ENCODE measurements at places on chromosomes 7 and 10. TPM values are rescaled to one million over a fixed set of nuclear protein-coding genes. Genes with fewer than 3 reads are reported as not detected.

- no peak for DNase-seq
Observed at GRCh38 chr7:17492437-17492836, 194.0 kb downstream of the AHR start.

DNA sequence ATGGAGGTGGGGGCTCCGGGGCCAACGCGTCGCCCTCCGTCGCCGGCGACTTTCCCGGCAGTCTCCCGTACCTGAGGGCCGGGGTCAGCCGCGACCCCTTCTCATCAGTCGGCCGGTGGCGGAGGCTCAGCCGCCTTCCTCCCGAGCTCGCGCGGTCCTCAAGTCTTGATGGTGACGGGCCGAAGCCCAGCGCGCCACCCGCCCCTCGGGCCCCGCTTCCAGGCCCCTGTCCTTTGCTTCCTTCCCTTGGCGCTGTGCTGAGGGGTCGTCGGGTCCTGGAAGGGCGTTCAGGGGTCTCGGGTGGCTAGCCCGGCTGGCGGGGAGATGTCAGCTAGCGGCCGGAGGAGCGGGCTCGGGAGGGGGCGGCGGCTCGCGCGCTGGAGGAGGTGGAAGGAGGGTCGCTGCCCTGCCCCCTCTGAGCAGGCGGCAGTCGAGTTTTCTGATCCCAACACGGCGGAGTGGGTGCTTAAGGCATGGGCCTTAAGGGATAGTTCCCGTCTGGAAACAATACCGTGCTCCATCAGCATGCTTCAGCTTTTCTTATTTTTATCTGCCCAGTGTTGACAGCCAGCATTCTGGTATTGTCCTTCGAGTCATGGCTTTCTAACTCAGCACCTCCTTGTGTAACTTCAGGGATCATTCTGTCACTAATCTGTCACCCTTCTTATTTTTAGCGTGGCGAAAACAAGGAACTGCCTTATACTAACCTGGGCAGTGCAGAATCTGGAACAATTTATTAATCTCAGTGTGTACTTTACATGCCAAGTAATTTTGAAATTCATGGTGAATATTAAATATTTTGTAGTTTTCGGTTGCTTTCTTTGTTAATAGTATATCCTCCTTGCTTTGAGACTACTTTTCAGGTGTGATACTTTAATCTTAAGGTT is 748 bp downstream of the PHTF2 start:
- DNase-seq, result peak; percentile 22

DNA sequence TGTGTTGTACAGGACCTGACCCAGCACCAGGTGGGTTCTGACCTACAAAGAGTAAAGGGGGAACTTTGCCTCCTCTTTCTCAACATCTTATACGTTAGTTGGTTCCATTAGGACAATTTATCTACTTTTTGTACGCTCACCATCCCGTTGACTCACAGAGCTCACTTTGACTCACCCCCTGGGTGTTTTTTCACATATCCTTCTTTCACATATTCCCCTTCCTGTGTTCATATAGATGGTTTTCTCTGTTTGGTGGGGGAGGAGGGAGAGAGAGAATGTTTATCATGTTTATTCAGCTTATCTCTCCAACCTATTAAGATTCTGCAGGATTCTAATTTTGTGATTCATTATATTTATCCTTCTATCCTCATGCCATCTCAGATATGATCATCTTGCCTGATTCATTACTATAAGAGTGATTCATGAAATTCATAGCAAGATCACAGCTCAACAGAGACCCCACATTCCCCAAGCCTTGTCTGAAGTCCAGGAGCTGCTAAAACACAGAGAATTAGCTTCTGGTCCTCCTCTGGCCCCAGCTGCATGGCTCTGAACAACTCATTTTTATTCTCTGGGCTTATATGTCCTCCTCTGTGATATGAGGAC is 37.2 kb downstream of the PRSS2 start:
- no peak for DNase-seq

GRCh38 chr10:132726951-132727350 is 59.0 kb downstream of the NKX6-2 start:
- DNase-seq, result no peak

GRCh38 chr10:60536529-60537114 is 146.9 kb upstream of the ANK3 start:
- no peak for DNase-seq

- DNase-seq, result no peak
Observed at GRCh38 chr10:72062382-72062781, 26.0 kb downstream of the SPOCK2 start.

DNA sequence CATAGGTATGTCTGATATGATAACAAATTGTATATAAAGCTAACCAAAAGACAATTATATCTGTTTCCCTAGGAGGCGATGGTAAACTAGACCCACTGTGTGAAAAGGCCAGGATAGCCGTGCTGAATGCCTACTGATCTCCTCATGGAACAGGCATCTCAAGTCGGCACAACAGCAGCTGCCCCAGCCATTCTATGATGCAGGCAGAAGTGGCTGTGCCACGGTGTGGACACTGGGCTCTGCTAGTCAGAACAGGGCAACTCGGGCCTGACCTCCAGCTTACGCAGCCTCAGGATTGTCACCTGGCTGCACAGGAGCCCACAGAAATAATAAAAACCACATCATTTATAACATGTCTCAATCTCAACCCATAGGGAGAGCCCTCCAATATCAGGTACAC is 15.0 kb downstream of the C10orf53 start:
- no peak for DNase-seq

DNA sequence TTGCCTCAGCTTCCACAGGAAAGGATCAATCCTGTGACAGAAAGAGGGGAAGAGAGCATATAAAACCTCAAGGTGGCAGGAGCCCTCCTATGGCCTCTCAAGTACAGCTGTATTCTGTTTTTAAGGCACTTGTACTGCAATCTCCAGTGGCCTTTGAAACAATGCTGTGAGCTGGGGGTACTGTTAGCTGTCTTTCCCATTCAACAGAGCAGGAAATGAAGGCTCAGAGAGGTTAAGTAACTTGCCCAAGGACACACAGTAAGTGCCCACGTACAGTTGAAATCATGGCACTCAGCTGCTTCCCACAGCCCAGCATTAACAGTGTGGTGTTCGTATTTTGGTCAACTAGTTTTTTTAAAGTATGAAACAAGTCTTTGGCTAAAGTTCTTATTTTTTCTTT is 34.0 kb downstream of the DUSP5 start:
- DNase-seq, result no peak

GRCh38 chr7:94655126-94655847 is 646 bp downstream of the SGCE start:
- no peak for DNase-seq

- DNase-seq, result no peak
Observed at GRCh38 chr7:38154278-38154677, 23.8 kb upstream of the STARD3NL start.

DNA sequence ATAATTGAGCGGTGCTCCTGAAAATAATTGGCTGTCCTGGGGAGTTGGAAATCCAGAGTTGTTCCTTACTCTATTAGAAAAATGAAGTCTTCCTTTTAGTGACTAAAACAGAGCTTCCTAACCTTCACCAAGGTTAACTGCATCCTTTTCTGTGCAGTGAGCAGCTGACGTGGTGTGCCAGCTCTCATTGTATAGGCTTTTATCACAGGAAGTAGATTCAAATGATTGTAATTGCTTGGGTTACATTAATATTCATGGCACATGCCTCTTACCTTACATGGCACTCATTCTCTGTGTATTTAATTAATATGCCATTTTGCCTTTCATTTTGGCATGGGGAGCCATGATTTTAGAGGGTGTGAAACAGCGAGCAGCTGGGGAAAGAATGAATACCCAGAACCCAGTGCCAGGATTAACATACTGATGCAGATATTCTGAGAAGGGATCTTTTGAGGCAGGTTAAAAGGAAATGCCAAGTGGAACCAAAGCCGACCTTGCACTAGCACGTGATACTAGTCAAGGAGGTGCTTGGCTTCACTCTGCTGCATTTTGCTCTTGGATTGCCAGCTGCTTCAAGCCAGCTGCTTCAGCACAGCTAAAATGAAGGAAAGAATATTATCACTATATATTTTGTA is 115.3 kb downstream of the ST7 start:
- no peak for DNase-seq

GRCh38 chr7:97039374-97040065 is 14.9 kb upstream of the DLX5 start:
- DNase-seq, result no peak

- DNase-seq, result no peak
Observed at GRCh38 chr10:79397051-79397450, 48.4 kb downstream of the ZCCHC24 start.

GRCh38 chr7:140217750-140218501 is 41.1 kb upstream of the KDM7A start:
- DNase-seq, result no peak

GRCh38 chr7:93231259-93231658 is 907 bp upstream of the VPS50 start:
- DNase-seq, result no peak

DNA sequence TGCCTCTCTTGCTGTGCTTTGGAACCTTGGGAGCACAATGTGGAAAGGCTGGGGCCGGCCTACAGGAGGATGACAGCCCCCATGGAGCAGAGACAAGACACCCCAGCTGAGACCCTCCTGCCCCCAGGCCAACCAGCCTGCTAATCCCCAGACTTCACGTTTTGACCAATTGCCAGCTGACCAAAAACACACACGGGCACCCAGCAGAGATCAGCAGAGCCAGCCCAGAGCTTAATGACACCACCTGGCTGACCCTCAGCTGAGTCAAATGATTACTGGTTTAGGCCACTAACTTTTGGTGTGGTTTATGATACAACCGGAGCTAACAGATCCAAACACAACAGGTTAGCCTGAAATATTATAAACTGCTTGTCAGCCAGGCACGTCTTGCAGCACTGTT is 111.2 kb upstream of the KIF5B start:
- DNase-seq, result no peak

DNA sequence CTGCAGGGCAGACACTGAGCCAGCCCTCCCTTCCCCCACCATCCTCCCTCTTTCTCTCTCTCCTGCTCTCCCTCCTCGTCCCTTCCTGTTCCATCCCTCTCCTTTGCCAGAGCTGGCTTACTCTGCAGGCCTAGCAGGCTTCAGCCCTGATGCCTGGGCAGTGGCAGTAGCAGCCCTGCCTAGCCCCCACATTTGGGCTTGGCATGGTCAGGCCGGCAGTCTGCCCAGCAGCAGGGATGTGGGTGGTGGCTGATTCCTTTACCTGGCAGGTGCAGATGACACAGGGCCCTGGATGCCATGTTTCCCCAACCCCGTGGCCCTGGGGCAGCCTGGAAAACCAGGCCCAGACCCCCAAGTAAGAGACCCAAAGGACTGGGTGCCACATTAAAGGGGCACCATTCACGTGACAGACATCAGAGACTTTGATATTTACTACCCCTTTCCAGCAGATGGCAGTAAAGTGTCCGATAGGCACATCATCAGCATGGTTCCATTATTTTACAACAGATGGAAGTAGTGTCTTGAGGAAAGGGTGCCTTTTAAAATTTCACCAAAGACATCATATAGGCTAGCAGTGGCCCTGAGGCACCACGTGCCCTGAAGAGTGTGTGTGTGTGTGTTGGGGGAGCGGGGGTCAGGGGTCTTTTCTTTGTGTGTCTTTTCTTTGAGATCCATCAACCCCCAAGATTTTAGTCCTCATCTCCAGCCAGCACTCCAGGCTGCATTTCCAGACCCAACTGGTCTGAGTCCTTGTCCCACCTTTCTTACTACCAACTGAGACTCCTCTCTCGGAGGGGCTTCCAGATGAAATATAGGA is 5.9 kb downstream of the KCP start:
- no peak for DNase-seq

GRCh38 chr7:107815254-107815882 is 12.3 kb upstream of the SLC26A3 start:
- no peak for DNase-seq

GRCh38 chr7:51033727-51034520 is 251.2 kb upstream of the GRB10 start:
- DNase-seq, result no peak

GRCh38 chr7:105974471-105974870 is 11.4 kb downstream of the CDHR3 start:
- DNase-seq, result no peak

- no peak for DNase-seq
Observed at GRCh38 chr10:76049581-76050290, 618.3 kb downstream of the LRMDA start.

DNA sequence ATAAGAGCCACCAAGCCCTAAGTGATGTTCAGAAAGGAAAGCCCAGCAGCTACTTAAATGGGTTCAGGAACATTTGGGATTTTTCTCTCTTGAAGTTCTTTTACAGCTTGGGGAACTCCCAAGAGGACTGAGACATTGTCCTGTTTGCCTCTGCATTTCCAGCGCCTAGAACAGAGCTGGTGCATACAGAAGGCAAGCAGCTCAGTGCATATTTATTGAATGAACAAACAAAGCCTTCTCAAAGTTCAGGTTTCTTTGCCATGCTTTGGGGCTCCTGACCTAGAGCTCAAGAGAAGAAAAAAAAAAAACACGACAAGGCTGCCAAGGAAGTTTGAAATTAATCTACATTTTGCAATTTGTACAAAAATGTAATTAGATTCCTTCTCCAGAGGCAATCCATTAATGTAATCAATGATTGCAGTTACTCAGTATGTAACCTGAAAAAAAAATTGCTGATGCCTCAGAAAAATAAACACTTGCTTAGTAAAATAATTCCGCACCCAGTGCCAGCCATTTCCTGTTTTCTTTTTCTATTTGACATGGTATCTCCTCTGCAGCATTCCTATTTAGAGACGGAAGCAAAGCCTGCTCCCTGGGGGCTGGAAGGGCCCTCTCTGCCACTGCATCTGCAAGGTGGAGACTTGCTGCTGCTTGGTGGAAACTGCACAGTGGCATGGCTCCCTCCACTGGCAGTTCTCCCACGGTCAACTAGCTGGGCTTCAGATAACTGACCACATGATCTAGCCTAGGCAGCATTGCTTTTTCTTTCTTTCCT is 157.3 kb downstream of the TMEM178B start:
- no peak for DNase-seq

DNA sequence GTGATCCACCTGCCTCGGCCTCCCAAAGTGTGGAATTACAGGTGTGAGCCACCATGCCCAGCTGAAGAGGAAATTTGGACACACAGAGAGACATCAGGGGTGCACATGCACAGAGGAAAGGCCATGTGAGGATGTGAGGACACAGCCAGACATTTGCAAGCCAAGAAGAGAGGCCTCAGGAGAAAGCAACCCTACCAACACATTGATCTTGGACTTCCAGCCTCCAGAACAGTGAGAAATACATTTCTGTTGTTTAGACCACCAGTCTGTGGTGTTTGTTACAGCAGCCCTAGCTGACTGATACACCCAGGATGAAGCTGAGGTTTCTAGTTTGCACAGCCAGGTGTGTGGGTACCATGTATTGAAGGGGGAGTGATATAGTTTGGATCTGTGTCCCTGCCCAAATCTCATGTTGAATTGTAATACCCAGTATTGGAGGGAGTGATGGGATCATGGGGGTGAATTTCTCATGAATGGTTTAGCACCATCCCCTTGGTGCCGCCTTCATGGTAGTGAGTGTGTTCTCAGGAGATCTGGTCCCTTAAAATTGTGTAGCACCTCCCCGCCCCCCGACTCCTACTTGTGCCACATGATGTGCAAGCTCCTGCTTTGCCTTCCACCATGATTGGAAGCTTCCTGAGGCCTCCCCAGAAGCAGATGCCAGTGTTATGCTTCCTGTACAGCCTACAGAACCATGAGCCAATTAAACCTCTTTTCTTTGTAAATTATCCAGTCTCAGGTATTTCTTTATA is 64.7 kb upstream of the DUSP5 start:
- DNase-seq, result no peak

The PRKCQ gene
- total RNA-seq, result 40.8 TPM

The WDFY4 gene
- total RNA-seq, result 0.18 TPM

The DBF4 gene
- 75.3 TPM for total RNA-seq

The GRM3 gene
- not detected for total RNA-seq

The ELN gene
- not detected for total RNA-seq

The SUFU gene
- 11.1 TPM for total RNA-seq

The UPK3B gene
- total RNA-seq, result 1.2 TPM

The COA1 gene
- total RNA-seq, result 69.1 TPM
